ENCODE measurements at places on chromosomes 2 and 18. TPM values are rescaled to one million over a fixed set of nuclear protein-coding genes. Genes with fewer than 3 reads are reported as not detected.

GRCh38 chr2:38508311-38509039 is 94.3 kb downstream of the HNRNPLL start:
- DNase-seq: peak; percentile 98

- no peak for DNase-seq
These were observed 125.9 kb downstream of the ARHGAP15 start for GRCh38 chr2:143255086-143255485.

GRCh38 chr2:215901796-215902195 is 111.6 kb downstream of the MREG start:
- no peak for DNase-seq

- no peak for DNase-seq
These were observed 297.3 kb downstream of the IKZF2 start for GRCh38 chr2:212854116-212854515.

DNA sequence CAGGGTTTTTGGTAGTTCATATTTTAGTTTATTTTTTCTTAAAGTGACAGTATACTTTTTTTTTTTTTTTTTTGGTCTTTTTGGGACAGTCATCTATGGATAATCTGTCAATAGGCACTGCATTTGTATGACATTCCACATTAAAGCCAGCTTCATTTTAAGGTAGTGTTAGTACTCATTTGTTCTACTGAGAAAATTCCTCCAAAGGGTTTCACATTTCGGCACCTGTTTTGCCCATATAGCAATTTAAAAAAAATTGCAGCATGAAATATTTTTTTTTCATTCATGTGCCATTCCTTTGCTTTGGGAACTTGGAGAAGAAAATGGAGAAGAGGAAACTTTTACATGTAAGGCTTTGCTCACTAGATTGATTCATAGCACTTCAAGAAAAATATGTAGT is 276.3 kb upstream of the TCF4 start:
- no peak for DNase-seq

DNA sequence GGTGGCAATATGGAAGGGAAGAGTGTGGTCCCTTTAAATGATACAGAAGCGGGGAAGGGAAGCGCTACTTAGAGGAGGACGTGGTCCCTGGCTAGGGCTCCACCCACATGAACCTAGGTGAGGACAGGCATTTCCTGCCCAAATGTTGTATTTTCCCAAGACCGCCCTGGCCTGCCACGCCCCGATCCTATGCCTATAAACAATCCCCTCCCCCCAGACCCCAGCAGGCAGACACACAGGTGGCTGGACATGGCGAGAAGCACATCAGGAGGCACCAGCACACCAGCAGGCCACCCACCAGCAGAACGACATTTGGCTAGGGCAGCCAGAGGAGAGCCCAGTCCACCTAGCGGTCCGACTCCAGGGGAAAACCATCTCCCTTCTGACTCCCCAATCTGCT is 47.2 kb downstream of the METTL8 start:
- DNase-seq: no peak

DNA sequence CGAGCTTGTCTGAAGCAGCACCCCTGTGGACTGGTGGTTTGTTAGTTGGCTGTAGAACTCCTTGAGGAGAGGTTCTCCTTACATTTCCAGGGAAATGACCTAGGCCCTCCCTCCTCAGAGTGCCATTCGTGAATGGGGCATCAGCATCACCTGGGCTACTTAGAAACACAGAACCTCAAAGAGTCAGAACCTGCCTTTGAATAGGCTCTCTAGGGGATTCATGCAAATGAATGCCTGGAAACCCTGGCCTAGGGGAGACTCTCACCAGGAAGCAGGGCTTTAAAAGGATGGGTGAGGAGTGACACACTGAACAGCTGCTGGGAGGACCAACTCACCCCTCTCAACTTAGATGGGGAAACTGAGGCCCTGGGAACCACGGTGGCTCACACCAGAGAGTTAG is 2.1 kb upstream of the MOCOS start:
- DNase-seq: no peak

- no peak for DNase-seq
These were observed 584.3 kb upstream of the PIK3C3 start for GRCh38 chr18:41370740-41371139.

DNA sequence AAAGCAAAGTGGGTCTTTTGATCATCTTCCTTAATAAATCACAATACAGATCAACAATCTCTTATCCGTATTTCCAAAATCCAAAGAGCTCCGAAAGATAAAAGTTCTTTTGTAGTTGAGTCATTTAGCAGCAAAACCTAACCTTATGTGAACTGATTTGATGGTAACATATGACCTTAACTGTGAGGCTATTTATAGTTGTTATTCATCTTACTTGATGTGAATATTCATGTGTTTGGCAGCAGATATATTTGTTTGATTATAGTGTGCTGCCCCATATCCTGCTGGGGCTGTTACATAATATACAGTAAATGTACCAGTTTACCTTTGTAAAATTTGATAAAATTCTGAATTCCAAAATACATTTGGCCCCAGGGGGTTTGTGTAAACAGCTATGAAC is 158.5 kb downstream of the MYO3B start:
- no peak for DNase-seq

- DNase-seq: peak; percentile 39
These were observed 29.0 kb downstream of the LAMA3 start for GRCh38 chr18:23718243-23718720.

GRCh38 chr2:85397925-85398331 is 12.2 kb downstream of the CAPG start:
- no peak for DNase-seq

DNA sequence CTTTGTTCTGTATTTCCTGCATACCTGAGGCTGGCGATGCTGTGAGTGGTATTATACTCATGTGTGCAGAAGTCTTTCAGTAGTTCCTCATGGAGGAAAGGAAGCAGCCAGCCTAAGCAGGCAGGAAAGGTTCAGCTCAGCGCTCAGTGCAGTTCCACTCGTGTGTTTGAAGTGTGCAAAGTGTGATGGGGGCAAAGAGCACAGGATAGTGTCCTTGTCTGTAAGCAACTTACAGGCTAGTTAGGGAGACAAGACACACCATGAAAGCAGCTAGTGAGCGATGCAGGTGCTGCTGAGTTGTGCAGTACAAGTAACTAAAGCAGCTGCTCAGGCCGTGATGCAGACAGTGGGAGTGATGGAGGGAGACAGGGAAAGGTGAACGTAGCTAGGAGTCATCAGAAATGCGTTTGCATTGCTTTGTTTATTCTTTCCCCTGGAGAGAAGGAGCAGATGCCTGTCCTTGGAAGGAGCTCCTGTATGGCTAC is 146.2 kb downstream of the LDLRAD4 start:
- peak; percentile 60 for DNase-seq

- no peak for DNase-seq
These were observed 127.8 kb downstream of the CCBE1 start for GRCh38 chr18:59569390-59569791.

DNA sequence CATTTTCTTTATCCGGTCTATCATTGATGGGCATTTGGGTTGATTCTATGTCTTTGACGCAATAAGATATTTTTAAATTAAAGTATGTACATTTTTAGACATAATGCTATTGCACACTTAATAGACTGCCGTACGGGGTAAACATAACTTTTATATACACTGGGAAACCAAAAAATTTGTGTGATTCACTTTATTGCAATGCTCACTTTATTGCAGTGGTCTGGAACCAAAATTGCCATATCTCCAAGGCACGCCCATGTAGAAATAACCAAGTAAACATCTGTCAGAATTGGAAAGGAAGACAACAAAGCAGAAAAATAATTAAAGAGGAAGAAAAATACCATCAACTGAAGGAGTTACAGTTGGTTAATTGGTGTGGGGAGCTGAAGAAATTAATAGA is 205.8 kb upstream of the CTAGE1 start:
- DNase-seq: no peak

DNA sequence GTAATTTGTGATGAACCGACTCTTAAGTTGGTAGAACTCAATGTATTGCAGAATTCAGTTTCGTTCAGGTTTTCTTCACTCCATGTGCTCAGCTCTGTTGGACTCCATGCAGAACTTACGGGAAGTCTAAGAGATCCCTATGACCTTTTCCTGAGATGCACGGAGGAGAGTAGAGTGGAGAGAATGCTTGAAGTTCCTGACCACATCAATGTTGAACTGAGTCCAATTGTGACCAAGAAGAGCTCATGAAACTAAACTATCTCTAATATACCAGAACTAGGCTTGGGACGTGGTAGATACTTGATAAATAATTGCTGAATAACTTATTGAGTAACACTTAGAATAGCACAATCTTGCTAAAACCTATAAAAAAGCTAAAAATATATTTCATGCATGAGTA is 47.2 kb downstream of the TMEM178A start:
- no peak for DNase-seq

GRCh38 chr2:217064234-217065011 is 204.6 kb upstream of the TNP1 start:
- DNase-seq: no peak

Gene TSPYL6
- not detected for total RNA-seq

Gene CNRIP1
- 23.5 TPM for total RNA-seq

Gene YPEL5
- 110 TPM for total RNA-seq

Gene CCDC178
- 1.2 TPM for total RNA-seq

Gene MOGAT1
- total RNA-seq: not detected

Gene CYS1
- total RNA-seq: 23.3 TPM

Gene IWS1
- total RNA-seq: 32.6 TPM

Gene RNF152
- total RNA-seq: 14.3 TPM

Gene STARD6
- total RNA-seq: not detected

Gene EFHD1
- total RNA-seq: 13.8 TPM

Gene SLC39A10
- 7.1 TPM for total RNA-seq

Gene NCOA1
- 48.2 TPM for total RNA-seq

Gene STPG4
- not detected for total RNA-seq

Gene POTEJ
- total RNA-seq: not detected

Gene IL36G
- total RNA-seq: not detected

Gene MAP4K4
- total RNA-seq: 59.0 TPM

Gene MAP3K19
- total RNA-seq: not detected

Gene DQX1
- total RNA-seq: not detected

Gene NT5C1B
- total RNA-seq: not detected

Gene RETREG2
- 69.3 TPM for total RNA-seq

Gene TYMS
- total RNA-seq: 3.2 TPM
